ENCODE measurements at places on chromosomes 11 and 22.

DNA sequence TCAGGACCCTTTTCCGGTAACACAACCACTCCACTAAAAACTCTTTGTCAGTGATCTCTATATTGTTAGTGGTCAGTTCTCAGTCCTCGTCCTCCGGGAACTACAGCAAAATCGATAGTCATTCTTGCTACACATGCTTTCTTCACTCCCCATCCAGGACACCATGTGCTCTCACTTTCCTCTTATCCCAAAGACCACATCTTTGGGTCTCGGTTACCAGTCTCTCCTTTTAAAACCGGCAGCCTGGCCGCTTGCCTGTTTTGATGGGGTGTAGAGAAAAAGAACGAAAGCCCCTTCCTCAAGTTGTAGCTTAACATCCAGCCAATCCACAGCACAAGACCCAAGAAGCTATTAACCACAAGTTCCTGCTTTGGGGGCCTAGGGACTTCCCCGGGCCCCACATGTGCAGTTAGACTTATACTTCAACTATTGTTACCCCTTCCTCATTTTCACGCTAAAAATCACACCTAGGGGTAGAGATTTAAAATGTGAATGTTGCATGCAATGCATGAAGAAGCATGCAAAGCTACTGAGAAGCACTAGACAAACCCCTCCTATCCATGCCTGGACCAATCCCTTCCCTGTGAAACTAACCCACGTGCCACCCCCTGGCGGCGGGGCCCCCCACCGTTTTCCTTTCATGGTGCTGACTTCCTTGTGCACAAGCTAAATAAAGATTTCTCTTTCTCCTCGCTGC is 1.5 kb upstream of the TOLLIP start:
- no peak for DNase-seq

DNA sequence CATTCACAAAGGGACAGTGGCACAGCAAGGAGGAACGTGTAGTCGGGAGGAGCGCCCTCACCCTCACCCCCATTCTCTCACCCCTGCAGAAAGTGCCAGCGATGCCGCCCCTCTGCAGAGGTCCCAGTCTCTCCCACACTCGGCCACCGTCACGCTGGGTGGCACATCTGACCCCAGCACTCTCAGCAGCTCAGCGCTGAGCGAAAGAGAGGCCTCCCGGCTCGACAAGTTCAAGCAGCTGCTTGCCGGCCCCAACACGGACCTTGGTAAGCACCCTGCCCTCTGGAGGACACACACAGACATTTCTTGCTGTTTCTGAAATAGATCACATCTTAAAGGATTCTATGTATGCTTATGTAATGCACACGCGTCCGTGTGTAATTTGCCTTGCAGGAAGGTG is 34.9 kb downstream of the TBC1D22A start:
- no peak for DNase-seq

- peak; percentile 43 for DNase-seq
Observed at GRCh38 chr11:11841116-11841722, 553 bp upstream of the USP47 start.

- peak; percentile 67 for DNase-seq
Observed at GRCh38 chr11:66559142-66559865, 9.1 kb downstream of the CTSF start.

GRCh38 chr11:93192163-93192562 is 5.6 kb downstream of the SLC36A4 start:
- peak; percentile 46 for DNase-seq

DNA sequence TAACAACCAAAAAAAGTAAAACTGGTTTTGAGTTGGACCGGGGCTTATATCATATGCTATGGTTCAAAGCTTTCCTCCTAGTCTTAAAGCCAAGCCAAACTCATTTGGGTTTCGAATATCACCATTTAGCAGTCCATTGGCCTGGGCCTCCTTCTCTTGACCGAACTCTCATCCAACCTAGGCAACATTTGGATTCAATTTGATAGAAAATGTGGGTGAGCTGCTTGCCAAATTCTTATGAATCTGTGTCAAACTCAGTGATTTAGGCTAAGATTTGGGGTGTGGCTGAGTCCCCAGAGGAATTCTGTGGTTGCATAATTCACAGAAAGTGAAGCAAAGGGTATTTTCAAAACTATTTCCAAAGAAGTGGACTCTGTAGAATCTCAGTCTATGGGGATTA is 83.7 kb downstream of the BLID start:
- no peak for DNase-seq

GRCh38 chr11:7558046-7558445 is 44.2 kb downstream of the PPFIBP2 start:
- DNase-seq: peak; percentile 8
